NB4 (cell line): ENCODE measurements at places on chromosomes 1 and 21.

DNA sequence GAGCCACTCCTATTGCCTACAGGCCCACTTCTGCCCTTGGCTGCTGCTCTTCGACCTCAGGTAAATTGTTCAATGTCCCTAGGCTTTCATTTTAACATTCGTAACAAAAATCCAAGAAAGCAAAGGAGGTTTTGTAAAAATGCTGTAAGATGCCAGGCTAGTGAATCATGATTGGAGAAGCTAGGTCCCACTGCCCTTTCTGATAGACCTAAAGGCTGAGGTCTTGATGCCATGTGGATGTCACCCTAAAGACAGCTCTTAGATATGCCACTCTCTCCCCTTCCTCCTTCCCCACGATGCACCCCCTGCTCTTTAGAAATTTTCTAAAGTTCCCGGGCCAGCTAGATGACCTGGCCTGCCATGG is 9.9 kb upstream of the TMEM39B start:
- DNase-seq = no peak

DNA sequence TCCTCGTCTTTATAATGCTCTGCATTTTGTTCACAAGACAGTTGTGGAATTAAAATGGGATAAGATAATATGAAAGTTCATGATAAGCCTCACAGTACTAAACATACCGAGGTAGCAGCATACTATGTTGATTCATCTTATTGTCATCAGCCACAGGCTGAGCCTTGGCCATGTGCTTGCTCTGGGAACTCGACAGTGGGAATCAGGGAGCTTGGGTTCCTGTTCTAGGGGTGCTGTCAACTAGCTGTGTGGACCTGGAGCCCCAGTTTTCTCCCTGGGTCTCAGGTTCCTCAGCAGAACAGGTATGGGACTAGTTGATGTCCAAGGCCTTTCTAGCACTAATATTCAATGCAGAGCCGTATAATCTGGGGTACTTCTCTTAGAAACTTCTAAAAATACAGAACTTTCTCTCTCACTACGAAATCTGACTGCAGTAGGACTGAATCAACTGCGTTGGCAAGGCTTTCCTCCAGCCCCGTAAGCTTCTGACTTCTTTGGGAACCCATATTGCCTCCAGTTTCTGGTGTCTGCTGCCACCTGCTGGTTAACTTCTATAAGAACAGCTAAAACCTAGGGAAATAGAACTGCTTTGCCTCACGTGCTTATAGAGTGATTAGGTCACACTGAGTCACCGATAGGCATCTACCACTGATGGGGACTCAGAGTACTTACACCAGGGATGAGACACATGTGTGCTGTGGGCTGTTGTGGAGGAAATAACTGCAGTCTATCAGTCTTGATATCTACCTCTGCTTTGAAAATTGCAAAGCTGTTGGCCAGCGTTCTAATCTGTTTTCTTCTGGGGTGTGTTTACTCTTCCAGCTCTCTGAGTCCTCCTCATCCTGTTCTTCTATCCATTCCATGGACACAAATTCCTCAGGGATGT is 110.9 kb downstream of the RGL1 start:
- peak; percentile 88 for DNase-seq

GRCh38 chr1:110879758-110880606 is 7.0 kb downstream of the CD53 start:
- peak; percentile 93 for DNase-seq

DNA sequence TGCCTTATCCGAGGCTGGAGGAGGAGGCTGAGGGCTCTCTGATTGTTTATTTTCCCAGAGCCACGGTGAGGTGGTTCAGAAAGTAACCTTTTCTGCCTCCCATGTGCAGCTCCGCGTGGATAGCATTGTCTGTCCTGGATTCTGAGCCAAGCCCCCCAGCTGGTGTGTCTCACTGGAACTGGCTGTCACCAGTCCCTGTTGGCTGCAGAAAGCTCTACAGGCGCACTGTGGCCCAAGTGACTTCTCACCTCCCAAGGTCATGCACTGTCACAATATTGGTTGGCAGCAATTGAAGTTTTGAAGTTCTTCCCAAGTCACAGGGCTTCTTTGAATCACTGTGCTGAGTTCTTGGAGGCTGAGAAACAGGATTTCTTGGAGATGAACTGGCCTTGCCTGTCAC is 8.2 kb downstream of the BMP8A start:
- no peak for DNase-seq

DNA sequence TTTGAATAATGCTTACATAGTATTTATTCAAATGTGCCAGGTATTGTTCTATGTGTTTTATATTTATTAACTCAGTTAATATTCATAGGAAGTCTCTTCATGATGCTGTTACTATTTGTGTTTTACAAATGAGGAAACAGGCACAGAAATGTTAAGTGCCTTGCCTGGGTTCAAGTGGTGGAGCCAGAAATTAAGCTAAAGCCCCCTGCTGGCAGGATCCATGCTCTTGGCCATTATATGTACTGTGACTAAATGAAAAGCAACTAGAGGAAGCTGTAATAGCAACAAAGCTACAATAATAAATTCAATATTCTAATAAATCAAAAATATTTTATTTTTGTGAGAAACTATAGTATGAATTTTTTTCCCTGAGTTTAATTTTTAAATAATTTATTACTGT is 30.0 kb downstream of the IARS2 start:
- peak; percentile 54 for DNase-seq

DNA sequence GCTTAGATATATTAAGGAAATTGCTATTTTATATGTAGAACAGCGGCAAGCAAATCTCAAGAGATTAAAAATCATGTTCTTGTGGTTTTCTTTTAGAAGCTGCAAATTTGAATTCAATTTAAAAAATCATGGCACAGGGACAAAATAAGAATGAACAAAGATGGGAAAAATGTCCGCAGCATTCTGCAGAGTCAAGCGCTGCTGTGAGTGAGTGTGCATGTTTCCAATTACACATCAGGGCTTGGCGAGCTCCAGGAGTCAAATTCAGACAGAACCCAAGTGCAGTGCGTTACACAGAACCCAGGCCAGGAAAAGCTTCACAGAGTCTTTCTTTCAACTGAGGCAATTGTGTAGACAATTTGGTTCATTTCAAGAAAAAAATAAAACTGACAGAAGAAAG is 33.3 kb upstream of the ERG start:
- DNase-seq = no peak

DNA sequence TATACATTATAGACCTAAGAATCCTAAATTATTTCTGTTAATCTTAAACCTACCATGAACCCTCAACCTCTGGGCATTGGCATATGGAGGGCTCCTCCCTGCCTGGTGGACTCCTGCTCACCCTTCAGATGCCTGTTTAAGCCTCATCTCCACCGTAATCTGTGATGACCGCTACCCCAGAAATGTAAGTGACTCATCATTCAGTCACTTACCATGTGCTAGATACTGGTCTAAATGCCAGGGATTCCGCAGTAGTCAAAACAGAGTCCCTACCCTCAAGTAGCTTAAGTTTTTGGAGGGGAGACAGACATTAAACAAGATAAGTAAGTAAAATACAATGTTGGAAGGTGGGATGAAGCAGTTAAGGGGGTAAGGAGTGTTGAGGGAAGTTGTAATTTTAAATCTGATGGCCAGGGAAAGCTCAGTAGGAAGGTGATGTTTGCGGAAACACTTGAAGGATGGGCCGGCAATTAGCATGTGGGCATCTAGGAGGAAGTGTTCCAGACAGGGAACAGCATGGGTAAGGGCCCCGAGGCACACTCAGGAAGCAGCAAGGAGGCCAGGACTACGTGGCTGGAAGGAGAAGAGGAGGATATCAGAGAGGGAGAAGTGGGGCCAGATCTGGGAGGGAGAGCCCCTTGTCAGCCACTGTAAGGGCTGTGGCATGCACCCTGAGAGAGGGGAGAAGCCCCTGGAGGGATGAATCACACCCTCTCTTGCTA is 141.7 kb upstream of the HOOK1 start:
- peak; percentile 51 for DNase-seq

- no peak for DNase-seq
These were observed 11.5 kb downstream of the RIPK4 start for GRCh38 chr21:41755258-41755933.

GRCh38 chr1:168281603-168282325 is 1.1 kb downstream of the TBX19 start:
- DNase-seq = no peak

GRCh38 chr1:12608311-12608957 is 9.6 kb downstream of the DHRS3 start:
- no peak for DNase-seq

- no peak for DNase-seq
These were observed 148.4 kb downstream of the TOMM20 start for GRCh38 chr1:234980291-234980644.

DNA sequence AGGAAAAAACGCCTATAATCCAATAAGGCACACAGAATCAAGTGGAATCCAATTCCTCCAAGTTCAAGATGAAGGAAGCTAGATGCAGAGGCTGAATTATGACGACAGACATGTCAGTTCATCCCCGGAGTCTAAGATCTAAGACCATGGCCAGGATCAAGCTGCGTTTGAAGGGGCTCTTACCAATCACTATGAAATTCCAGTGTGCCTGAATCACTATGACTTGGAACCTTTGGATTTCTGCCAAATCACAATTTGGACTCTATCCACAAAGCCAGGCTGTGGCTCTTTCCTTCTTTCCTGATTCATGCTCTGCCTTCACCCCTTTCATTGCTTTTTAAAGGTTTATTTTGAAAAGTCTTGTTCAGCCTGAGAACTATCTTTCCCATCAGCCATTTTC is 17.1 kb downstream of the OLIG2 start:
- no peak for DNase-seq

GRCh38 chr1:111894497-111894896 is 95.0 kb downstream of the KCND3 start:
- no peak for DNase-seq

- DNase-seq = no peak
These were observed 155.3 kb downstream of the NPHP4 start for GRCh38 chr1:5836776-5837440.
